GM23248 (cell line): ENCODE measurements at places on chromosomes 1 and 21.

GRCh38 chr1:53544728-53545515 is 85.7 kb downstream of the DMRTB1 start:
- no peak for DNase-seq

DNA sequence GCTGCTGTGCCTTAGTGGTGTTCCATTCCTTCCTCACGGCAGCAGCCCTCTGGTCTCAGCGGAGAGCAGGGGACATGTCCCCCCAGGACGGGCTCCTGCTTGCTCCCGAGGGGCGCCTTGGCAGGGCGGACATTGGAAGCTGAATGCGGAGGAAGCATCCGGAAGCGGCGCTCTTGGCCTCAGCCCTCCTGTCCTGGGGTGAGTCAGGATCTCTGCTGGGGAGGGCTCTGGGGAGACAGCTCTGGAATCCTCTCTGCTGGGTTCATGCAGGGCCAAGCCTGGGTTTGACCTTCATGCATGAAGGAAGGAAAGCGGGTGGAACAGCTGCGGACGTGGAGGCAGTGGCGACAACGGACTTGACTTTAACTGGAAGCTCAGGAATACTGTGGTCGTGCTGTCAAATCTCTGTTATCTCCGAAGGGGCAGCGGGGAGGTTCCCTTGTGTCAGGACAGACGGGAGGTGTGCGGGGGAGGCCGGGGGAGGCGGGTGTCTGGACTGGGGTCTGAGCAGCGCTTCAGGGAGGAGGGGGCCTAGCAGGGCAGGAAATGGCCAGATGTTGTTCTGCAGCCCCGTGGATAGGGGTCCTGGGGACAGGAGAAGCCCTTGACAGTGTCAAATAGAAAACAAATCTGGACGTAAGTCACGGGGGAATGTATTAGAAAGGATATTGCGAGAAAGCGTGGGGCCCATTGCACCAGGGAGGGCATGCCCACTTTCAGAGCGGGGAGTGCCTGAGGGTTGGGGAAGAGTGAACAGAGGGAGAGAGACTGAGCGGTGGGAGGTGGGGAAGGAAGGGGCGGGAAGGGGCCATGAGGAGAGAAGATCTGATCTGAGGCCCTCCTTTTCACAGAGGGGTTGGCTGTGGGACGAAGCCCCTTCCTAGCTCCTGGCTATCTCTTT is 26.6 kb downstream of the CRYAA start:
- DNase-seq, result no peak

- DNase-seq, result no peak
These were observed 31.3 kb downstream of the EPHA2 start for GRCh38 chr1:16124377-16125087.

DNA sequence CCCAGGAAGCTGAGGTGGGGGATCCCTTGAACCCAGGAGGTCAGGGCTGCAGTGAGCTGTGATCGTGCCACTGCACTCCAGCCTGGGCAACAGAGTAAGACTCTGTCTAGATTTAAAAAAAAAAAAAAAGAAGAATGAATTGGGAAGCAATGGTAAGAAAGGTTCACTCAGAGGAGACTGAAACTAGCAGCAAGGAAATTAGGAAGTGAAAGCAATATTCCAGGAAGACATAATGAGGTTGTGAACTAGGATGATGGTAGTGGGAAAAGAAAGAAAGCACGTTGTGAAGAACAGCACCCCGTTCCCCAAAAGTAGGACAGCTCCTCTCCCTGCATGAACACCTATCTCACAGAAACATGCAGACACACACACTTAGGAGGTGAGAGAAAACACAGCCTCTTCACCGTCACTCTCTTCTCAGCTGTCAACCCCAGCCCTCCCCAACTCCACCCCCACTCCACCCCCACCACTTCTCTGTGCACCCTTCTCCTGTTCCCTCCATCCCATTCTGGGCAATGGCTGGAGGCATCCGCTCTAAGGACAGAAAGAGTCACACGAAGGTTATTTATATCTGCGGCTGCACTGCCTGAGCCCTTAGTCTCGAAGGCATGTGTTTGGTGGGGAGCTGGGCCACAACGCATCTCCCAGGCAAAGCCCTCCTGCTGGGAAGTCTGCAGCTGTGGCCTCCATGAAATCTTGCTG is 101.8 kb upstream of the LPGAT1 start:
- DNase-seq, result no peak

GRCh38 chr1:89331890-89332289 is 32.0 kb upstream of the GBP6 start:
- no peak for DNase-seq

DNA sequence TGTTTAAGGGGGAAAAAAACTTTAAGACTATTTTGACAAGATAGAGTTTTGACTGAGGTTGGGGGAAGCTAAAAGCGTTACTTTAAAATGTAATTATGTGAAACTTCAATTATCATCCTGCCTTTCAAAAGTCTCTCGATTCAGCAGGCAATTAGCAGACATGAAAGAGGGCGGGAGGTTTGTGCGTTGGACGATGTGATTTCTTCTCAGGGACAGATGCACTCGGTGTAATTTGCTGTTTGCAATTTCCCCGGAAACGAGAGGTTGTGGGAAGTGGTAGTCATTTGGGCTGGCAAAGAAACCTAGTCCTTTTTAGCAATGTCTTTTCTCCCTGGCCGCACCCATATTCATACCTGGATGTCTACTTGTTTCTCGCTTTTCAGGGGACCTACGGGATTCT is 27.1 kb downstream of the KAZN start:
- DNase-seq, result no peak

DNA sequence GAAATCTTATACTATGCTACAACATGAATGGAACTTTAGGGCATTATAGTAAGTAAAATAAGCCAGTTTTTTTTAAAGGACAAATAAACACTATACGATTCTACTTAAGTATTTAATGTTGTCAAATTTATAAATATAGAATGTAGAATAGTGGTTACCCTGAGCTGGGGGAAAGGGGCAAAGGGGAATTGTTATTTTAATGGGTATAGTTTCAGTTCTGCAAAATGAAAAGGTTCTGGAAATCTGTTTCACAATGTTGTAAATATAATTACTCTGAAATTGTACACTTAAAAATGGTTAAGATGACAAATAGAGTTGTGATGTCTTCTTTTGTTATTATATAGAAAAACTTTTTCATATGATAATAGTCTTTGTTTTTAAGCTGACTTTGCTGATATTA is 366.3 kb downstream of the MRPL39 start:
- no peak for DNase-seq

- DNase-seq, result no peak
These were observed 45.7 kb downstream of the UBE4B start for GRCh38 chr1:10078494-10078893.

DNA sequence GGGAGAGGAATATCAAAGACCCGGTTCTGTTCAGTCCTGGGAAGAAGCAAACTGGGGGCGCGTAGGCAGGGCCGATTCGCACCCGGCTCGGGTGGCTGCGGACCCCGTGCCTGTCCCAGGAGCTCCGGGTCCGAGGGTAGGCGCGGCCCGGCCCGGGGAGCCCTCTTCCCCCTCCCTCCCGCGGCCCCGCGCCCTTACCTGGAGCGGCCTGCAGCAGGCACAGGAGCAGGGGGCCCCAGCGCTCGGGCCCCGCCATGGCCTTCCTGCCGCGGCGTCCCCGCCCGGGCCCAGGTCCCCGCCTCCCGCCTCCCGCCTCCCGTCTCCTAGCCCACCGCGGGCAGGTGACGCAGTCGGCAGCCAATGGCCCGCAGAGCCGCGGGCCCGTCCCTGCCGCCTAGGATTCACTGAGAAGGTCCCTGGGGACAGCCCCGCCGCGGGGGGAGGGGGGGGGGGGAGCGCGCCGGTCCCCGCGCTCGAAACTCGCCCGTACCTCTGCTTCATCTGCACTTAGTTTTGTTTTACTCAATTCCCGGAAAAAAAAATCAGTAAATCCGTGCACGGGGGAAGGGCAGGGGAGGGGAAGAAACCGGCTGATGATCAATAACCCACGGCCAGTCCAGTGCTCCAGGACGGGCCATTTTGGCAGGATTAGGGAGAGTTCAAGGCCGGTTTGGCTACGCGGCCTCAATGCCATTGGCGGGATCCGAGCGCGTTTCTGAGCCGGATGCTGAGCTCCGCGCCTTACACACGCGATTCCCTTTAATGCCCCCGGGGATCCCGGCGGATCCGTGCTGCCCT is at the start of gene IFNLR1:
Gene IFNLR1 (minus strand): TSS at position 297 of the 798 bp plus-strand sequence. CDS start 41 bp downstream, at position 256.
- peak; percentile 63 for DNase-seq

DNA sequence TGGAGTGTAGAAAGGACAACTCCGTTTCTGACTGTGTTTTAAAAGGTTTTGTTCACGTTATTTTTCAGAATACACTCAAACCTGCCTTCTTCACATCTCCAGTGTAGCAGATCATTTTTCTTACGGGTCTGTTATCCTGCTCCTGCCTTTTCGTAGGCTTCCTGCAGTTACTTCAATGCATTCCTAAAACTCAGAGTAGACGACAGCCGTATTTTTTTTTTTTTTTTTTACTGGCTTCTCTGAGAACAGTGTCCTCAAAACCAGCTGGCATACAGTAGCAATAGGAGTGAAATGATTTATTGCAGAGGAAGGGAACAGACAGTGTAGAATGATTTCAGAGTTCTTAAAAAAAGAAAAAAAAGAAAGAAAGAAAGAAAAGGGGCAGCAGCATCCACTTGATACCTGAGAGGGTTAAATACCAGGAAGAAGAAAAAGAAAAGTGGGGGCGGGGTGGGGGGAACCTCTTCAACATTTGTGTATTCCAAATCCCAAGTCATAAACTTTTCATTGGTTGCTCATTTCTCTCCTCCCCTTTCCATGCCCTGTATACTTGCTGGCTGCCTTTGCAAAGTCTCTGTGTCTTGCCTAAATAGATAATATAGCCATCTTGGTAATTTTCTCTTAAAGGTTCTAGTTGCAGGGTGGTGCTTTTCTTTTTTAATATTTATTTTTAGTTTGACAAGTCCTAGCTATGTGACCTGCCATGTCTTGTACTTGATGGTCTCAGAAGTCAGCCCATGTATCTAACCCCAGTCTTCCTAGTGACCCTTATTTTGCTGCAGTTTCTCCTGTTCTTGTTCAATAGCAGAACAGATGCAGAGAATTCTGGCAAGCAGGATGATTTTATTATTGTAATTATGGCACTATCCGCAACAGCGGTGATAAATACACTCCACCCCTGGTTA is 2.8 kb downstream of the TGFB2 start:
- DNase-seq, result peak; percentile 31

- DNase-seq, result no peak
These were observed 11.5 kb upstream of the IFI16 start for GRCh38 chr1:158998037-158998780.

DNA sequence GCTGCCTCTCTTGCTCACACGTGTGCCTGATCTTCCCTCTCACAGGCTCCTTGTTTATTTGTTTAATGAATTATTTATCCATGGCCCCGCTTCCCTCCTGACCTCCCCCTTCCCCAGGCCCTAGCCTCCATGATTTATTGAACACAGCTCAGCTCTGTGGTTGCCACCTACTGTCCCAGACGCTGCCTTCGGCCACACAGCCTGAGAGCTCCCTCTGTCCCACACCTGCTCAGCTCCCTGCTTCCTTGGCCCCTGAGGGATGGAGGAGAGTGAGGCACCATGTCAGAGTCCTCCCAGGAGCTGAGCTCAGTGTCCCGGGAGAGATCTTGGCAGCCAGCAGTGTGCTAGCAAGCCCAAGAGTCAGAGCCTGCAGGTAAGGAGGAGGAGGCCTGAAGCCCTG is 3.1 kb upstream of the EFNA3 start:
- DNase-seq, result no peak

GRCh38 chr1:114219172-114219868 is 65.7 kb upstream of the SYT6 start:
- peak; percentile 25 for DNase-seq
